ENCODE measurements at places on chromosomes 4 and X.

DNA sequence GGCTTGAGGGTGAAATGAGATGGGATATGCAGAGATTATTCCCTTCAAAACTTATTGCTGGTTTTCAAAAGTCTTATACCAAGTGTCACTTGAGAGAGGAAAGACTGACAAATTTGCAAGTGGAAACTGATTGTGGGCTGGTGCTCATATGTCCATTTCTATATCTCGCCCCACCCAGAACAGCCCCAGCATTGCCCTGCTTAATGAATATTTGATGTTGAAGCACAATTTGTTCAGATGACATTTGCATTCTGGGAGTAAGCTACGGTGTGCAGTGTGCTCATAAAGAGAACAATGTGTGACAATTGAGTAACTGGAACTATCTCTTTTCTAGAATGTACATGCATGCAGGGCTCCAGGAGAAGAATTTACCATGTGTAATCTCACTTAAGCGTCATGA lies 223.5 kb upstream of the TRPC5 start:
- DNase-seq: no peak

DNA sequence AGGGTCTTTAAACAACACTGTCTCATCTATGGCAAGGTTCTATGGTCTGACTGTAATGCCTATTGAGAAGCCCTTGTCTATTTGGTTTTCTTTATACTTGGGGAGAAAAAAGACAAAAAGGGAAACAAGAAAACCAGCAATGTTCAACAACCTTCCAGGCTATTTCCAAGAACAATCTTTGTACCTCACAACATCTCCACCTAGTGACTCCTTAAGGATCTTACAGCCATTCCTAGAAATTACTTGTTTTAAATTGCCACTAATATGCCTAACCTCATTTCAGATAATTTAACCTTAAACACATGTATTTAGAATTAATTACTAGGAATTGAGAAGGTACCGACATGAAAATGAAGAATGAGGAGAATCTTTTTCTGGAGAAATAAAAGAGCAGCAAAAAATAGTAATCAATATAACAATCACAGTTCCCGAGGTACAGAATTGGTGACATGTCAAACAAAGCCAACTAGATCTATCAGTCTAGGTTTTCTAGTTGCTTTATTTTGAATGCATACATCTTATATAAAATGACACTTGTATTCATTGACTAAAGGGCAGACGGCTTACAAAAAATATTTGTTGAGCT lies 1.6 kb upstream of the RBM46 start:
- no peak for DNase-seq

DNA sequence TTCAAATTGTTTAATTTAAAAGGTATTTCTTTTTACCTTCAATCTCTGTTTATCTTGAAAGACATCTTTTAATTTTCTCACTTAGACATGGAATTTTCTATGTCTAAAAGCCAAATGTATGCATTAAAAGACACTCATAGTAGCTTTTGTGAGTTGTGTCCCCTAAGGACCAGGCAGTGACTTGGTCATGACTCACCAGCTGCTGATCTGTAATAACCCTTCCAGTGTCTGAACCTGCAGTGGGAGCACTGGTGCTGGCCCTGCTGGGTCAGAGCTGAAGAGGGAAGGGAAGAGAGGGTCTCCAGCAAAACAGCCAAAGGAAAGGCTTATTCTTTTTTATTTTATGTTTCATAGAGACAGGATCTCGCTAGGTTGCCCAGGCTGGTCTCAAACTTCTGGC lies 31.1 kb upstream of the SH3D19 start:
- DNase-seq: no peak

GRCh38 chr4:42555828-42556227 lies 101.1 kb downstream of the ATP8A1 start:
- no peak for DNase-seq

DNA sequence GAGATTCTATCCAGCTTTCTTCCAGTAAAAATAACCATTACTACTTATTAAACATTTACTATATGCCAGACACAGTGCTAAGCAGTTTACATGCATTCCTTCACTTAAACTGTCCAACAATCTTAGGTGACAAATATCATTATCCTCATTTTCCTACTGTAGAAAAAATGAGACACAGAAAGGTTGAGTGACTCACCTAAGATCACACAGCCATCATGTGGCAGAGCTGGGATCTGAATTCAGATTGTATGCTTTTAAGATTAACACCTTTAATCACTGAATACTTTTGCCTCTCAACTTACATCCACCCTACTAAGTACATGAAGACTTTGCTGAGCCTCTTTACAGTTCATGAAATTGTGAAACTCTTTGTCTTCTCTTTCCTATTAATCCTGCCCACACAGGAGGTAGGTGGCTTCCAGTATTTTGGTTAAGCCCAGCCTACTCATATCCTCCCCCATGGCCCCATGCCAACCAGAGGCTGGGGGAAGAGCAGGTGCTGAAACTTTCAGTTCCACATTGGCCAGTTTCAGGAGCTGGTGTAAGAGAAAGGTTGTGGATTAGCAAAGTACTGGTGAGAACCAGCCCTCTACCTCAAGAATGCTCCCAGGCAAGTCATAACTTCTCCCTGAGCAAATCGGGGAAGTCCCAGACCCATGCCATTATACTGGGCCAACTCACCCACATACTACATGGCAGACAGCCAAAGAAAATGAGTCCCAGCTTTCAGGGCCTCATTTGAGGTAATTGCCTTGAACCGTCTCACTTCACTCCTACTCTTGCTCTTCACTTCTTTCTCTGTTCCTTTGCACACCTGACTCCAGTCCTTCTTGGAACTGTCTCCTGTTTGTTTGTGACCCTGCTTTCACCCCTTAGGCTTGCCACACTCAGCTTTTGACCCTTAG lies 211.1 kb downstream of the GUCY2F start:
- no peak for DNase-seq

DNA sequence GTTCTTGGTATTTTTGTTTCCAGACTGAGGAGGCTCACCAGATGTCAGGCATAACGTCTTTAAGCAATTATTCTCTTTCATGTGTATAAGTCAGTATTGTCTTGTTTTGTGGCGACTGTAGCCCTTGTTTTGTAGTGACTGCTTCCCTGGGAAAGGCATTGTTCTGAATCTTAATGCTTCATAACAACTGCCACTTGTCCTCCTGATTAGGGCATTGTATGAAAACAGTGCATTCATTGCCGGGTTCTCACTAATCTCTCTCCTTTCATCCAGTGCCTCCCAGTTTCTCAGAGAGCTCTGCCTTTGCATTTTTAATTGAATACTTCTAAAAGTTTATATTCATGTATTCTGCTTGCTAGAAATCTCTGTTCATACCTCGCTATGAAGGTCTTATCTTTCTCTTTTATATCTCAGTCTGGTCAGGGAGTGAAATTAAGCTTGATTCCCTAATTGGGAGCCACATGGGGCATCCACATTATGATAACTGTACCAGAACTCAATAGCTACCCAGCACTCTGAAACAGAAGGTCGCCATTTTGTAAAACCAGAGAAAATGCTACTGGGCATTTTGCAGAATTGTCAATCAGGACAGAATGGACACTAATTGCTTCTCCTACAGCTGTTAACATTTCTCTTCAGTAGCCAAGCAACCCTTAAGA lies 149.8 kb downstream of the GBA3 start:
- DNase-seq: no peak

DNA sequence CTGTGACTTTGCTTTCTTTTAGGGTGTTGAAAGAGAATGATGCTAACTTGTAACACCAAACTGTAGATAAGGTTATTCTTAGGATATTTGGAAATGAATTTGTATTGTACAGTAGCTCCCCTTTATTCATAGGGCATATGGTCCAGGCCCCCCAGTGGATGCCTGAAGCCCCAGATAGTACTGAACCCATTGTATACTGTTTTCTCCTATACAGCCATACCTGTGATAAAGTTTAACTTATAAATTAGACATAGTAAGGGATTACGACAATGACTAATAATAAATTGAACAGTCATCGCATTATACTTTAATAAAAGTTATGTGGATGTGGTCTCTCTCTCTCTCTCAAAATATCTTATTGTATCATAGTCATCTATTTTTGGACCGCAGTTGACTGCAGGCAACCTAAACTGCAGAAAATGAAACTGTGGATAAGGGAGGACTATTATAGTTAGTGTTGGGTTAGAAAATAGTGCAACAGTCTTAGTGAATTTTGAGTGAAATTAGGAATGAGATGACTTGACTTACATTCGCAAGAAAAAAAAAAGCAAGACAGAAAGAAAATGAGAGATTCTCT lies 105.1 kb downstream of the CLDN22 start:
- DNase-seq: no peak

DNA sequence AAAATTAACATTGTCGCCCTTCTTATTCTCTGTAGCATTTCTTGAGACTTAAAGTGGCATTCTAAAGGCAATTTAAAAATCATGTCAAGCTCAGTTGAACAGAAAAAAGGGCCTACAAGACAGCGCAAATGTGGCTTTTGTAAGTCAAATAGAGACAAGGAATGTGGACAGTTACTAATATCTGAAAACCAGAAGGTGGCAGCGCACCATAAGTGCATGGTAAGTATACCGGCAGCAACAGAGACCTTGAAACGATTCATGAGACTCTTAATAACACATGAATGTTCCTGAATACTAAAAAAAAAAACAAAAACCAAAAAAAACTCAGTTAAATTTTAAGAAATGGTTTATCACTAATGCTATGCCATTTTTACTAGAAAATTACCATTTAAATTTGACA lies 82.4 kb upstream of the HPRT1 start:
- DNase-seq: no peak

DNA sequence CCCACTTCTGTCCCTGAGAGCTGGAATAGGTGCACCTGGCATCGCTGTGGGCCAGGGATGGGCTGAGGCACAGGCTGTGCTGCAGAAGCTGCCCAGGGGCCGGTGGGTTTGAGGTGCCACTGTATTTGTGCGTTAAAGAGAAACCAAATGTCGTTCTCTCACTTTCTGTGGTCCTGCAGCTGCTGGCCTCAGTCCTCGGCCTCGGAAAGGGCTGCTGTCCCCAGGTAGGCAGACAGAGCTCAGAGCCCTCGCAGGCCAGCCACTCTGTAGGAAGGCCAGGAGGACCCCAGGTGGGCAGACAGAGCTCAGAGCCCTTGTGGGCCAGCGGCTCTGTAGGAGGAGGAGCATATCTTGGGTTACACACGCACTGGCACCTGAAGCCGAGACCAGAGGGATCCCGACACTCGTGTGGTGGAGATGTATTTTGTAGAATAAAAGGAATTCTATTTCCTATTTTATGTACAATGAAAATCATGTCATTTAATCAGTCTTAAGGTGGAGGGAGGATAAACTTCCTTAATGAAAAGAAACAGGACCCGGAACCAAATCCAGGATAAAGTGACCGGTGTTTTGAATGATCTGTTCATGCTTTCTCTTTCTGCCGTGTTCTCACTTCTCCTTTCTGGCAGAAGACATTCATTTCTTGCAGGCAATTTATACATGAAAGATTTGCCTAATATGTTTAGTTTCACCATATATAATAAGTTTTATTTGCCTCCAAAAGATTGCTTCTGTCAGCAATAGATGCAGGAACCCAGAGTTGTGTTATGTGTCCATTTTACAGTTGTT lies 54.4 kb upstream of the HGFAC start:
- no peak for DNase-seq

GRCh38 chr4:87093443-87094123 lies 126.8 kb downstream of the KLHL8 start:
- DNase-seq: peak; percentile 46

- DNase-seq: peak; percentile 75
Observed at GRCh38 chrX:65697915-65698796, 30.7 kb downstream of the MSN start.

- DNase-seq: no peak
Observed at GRCh38 chr4:61553557-61554125, 353.5 kb downstream of the ADGRL3 start.

GRCh38 chrX:107574054-107574683 lies 54.1 kb upstream of the PRPS1 start:
- DNase-seq: no peak

DNA sequence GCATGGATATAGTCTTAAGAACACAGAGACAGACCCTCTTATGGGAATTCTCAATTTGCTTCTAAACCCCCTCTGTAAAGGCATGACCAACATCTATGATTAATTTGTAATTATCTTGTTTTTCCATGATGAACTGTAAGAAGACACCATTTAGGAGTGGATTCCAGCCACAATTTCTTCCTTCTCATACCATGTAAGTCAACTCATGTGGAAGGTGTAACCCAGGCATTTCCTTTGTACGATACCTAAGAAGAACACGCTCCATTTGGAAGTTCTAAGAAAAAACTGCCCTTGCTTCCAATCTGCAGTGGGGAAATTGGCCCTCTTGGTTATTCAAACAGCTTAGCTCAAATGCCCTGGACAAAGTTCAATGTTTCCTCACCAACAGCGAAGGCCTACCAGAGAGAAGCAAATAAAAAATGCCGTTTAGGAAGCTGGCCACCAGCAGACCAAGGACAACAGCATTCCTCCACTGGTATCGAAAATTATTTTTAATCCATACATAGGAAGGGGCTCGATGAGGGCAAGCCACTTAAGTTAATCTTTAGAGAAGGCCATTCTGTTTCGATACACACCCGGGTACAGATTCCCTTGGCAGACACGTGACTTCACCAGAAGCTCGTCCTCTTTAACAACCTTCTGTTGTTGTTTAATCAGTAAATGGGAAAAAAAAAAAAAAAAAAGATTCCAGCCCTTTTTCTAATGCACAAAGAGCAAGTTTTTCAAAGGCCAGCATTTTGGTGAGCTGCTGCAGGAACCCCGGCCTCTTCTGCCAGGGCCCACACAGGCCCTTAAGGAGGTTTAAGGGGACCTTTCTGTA lies 2.6 kb downstream of the DHRSX start:
- no peak for DNase-seq

DNA sequence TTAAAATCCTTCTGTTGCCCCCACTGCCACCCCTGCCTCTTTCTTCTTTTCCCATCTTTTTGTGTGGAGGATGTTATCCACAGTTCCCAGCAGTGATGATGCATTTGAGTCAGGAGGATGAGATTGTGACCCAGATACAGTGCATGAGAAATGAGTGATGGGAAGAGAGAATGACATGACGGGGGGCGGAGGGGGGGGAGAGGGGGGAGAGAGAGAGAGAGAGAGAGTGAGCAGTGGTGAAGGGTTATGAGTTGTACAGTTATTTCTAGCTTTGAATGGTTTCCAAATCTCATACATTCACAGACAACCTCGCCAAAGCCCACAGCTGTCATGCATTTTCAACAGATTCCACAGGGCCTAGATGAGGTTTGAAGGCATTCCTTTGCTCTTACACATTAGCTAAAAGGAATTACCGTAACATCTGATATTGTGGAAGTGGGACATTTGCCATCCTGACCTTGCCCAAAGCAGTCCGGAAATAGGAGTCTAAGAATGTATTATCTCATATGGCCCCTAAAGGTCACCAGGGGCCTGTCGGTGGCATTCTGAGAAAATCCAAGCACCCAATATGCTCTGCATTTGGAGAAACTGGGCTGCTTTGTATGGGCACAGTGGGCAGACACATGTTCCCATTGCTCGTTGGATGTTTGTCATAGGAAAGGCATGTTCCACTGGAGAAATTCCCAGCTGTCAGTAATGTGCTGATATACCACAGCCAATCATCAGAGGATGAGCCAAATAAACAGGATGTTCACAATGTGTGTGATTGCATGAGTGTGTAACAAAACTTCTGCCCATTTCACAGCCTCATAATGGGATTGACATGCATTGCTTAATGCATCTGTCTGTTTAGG lies 435.8 kb downstream of the SPRY1 start:
- no peak for DNase-seq

GRCh38 chrX:132737743-132738142 lies 220.7 kb downstream of the HS6ST2 start:
- DNase-seq: peak; percentile 25

All from CD4-positive, alpha-beta T cell treated with Interleukin-6 at 100 ng/mL for 8 hours (primary cell).